Suppressor macrophage treated with lipopolysaccharide for 4 hours (primary cell): ENCODE measurements at places on chromosomes 2 and 18.

GRCh38 chr2:11123001-11123809, 32.1 kb upstream of the SLC66A3 start:
- no peak for DNase-seq

DNA sequence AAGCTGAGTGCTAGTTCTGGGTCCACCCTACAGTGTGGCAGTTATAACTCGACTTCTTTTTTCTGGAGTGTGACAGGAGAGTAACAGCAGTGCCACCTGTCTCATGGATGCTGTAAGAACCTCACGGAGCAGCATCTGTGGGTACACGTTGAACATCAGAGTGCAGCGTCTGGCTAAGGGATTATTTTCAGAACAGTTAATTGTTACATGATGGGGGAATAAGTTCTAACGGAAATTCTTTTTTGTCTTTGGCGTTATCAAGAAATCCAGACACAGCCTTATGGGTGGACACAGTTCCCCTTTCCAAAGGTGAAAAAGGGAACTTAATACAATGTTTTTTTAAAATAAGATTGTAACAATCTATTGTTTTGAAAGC, 28.3 kb upstream of the TOGARAM2 start:
- DNase-seq = peak; percentile 39

DNA sequence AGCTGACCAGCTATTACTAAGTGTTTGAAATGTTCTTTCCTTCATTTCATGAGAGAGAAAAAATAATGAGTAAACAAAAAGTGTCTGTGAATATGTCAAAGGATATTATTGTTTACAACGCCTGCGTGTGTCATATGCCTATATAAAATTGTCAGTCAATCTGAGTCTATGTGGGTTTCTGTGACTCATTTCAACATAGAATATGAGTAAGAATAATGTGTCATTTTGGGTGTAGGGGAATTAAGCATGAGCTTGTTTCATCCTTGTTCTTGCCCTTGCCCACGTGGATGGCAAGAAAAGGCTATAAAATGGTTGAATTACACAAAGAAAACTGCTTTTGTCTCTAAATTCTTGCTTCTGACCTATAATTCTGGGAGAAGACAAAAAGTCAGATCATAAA, 466.0 kb downstream of the PTH2R start:
- DNase-seq = no peak

DNA sequence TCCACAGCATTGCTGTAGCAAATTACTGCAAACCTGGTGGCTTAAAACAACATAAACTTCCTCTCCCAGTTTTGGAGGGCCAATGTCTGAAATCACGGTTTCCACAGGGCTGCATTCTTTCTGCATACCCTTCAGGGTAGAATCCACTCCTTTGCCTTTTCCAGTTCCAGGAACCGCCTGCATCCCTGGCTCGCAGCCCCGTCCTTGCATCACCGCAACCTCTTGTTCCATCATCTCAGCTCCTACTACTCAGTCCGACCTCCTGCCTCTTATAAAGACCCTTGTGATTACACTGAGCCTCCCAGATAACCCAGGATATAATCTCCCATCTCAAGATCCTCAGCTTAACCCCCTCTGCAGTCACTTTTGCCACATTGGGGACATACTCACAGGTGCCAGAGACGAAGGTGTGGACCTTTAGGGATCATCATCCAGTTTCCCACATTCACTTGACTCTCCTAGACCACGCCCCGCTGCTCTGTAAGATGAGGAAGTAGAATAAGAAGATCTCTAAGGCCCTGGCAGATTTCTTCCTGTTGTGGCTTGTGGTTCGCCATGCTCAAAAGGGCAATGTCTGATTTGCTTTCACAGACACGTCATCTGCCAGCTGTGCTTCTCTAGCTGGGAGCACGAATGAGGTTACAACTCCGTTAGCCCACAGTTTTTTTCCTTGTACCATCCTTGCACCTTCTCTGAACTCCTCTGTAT, 103.6 kb upstream of the AGAP1 start:
- DNase-seq = peak; percentile 23

GRCh38 chr2:173684896-173685459, 280.2 kb downstream of the SP3 start:
- no peak for DNase-seq

- no peak for DNase-seq
These were observed 581.8 kb downstream of the RNF144A start for GRCh38 chr2:7499018-7499417.

- no peak for DNase-seq
These were observed 118.8 kb upstream of the EPB41L3 start for GRCh38 chr18:5662586-5663090.

- peak; percentile 68 for DNase-seq
These were observed 33.6 kb upstream of the B3GNT7 start for GRCh38 chr2:231361701-231362554.

DNA sequence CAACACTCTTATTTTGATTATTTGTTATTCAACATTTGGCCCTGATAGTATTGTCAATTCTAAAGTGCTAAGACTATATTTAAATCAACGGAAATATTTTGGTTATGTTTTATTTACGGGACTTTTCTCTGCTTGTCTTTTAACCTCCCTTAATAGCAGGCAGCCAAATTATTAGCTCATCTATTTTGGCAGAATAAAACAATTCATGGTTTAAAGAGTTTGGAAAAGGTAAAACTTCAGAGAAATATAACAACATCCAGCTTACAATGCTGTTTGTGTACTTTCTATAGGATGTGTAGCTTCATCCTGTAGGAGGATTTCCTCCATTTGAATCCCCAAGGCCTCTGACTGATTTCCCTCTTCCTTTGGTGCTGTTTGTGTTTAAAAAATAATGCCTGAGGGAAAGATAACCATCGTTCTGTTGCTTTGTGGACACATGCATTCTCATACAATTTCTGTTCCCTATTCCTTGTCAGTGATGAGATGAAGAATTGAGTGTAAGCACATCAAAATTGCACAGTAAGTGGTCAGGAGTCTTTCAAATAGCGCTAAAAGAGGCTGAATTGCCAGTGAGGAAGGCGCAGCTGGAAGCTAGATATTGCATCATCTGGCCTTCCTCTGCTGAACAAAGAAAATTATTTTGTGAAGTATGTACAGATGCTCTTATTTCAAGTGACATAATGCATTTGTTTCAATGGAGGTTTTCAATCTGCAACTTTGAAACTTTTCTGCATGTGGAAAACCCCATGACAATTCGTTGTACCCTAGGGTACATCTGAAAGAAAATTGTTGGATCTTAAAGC, 80.3 kb downstream of the CD28 start:
- peak; percentile 77 for DNase-seq
